ENCODE measurements at places on chromosomes 3 and 15.

GRCh38 chr3:174168026-174168425, 691.1 kb upstream of the NAALADL2 start:
- no peak for DNase-seq

DNA sequence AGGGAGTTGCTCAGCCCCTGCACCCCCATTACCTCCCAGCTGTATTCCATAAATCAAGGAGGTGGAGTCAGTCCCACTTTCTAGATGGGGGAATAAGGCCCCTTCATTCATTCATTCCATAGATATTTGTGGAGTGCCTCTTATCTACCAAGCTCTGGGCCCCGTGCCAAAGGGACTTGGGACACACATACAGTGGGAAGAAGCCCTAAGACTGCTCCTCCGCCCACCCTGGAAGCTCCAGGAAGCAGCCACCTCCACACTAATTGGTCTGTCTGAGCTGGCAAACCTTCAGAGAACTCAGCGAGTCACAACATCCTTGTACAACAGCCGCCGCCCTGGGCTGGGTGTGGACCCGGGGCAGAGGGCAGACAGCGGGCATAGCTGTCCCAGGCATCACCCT, 6.4 kb downstream of the STRA6 start:
- no peak for DNase-seq

DNA sequence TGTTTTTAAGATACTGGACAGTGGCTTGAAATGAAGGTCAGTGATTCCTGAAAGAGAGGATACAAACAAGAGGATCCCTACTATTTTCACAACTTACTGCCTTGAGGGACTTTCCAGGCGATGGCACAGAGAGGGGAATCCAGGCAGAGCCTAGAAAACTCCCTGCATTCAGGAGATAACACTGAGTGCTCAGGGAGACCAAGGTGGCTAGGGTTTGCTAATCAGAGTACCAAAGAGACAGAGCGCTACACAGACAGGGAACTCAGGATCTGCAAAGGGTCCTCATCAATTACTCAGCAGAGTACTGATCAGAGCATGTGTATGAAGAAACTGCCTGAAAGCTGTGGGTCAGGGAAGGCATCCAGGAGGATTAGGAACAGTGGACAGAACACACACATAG, 11.7 kb upstream of the MRPS22 start:
- DNase-seq: no peak

GRCh38 chr3:111803123-111803593, 55.9 kb upstream of the PHLDB2 start:
- DNase-seq: no peak

GRCh38 chr3:192284443-192285072, 442.8 kb downstream of the FGF12 start:
- no peak for DNase-seq

- DNase-seq: no peak
These were observed 15.0 kb upstream of the BCHE start for GRCh38 chr3:165852191-165852590.

- DNase-seq: no peak
These were observed 558 bp upstream of the NCEH1 start for GRCh38 chr3:172711454-172711795.

GRCh38 chr3:4765212-4765611, 214.0 kb upstream of the BHLHE40 start:
- DNase-seq: no peak

- DNase-seq: no peak
These were observed 26.6 kb downstream of the DIPK2A start for GRCh38 chr3:143998266-143998665.

GRCh38 chr15:40084650-40085049, 24.0 kb downstream of the BMF start:
- DNase-seq: no peak

GRCh38 chr15:77187751-77188464, 117.0 kb upstream of the TSPAN3 start:
- DNase-seq: no peak

- DNase-seq: no peak
These were observed 224.3 kb upstream of the SETMAR start for GRCh38 chr3:4078903-4079302.

DNA sequence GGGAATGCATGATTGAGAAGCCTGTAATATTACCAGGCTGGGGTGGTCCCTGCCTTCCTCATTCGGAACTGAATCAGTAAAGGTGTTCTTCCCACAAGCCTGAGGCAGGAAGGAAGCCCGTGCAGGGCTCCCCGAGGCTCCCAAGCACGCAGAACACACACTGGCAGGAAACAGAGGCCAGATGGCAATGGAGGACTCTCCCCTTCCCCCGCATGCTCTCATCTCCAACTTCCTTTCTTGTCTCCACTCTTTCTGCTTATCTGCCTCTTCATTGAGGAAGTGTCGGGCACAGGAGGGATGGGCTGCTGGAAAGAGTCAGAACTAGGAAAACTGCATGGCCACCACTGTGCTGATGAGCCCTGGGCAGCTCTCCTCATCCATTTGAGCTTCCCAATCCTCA, 123.5 kb downstream of the NUP210 start:
- no peak for DNase-seq

- no peak for DNase-seq
These were observed 8.5 kb upstream of the SYNM start for GRCh38 chr15:99096173-99096893.

Measured in activated gamma-delta T cell (primary cell).